ENCODE measurements at places on chromosomes 2 and 18.
A peak's percentile ranks its signal among the peaks of the same experiment; 100 is the strongest.

GRCh38 chr18:28846958-28847357, 670.0 kb upstream of the CDH2 start:
- DNase-seq, result no peak

DNA sequence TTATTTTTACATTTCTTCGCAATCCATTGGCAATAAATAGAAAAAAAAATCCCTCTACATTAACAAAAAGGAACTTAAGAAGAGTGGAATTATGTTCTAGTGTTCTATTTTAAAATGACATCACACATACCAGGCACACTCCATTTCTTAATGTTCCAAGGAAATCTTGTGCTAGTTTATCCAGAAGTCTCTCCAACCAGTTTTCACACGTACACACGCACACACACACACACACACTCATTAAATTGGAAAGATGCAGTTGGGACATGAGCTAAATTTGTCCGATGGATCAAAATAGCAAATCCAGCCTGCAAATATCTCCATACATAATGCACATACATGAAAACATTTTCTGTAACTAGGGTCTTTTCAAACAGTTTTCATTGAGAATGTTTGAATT, 78.3 kb downstream of the KCNJ3 start:
- DNase-seq, result no peak

- DNase-seq, result no peak
These were observed 49.1 kb downstream of the ADI1 start for GRCh38 chr2:3470166-3470651.

DNA sequence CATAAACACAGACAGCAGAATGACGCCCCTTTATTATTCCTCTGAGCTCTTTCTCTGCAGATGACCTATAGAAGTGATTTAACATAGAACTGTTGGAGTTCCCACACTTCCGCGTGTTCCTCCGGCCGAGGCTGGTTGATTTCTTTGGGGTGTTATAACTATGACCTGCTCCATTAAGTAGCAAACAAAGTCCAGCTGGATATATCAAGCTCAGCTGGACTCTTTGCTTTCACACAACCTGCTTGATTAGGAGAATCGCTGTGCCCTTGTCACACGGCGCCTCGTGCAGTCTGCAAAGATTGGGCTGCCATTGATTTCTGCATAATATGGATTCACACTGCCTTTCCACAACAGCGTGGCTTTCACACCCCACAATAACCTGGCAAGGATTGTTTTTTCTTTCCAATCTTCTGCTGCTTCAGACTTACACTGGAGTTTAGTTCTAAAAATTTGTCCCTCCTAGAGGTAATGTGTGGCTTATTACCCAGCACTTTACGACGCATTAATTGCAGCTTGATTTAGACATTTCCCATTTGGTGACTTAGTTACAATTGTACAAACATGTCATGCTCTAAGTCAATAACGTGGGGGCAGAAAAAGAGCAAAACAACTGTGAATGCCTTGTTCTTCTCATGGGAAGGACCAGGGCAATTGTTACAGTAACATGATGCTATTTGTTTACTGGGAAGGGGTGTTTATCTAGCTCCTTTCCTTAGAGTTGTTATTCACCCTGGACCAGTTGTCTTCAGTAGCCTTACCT, 485.7 kb downstream of the TXNL1 start:
- DNase-seq, result no peak

DNA sequence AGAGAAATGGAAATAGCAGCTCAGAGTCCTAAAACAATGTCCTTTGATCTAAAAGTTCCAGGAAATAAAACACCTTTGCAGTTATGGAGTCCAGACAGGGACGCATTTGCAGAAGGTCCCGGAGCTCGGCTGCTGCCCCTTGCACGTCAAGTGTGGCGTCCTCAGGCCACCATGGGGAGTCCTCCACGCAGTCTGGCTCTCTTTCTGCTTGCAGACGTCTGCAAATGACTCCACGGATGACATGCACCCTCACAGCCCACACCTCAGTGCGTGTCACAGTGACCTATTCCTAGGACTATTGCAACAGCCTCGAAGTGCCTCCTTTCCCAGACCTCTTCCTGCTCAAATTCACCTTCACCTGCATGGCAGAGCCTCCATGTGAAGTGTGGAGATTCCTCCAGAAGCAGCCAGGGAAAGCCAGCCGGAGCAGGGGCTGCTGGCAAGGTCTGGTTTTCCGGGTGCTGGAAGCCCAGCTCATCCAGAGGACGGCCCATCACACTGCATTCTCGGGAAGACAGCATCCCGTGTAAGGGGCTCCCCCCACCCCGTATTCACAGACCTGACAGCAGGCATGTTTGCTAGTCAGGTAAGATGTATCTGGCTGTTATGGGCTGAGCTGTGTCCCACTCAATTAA, 137.7 kb downstream of the ASB1 start:
- DNase-seq, result no peak

DNA sequence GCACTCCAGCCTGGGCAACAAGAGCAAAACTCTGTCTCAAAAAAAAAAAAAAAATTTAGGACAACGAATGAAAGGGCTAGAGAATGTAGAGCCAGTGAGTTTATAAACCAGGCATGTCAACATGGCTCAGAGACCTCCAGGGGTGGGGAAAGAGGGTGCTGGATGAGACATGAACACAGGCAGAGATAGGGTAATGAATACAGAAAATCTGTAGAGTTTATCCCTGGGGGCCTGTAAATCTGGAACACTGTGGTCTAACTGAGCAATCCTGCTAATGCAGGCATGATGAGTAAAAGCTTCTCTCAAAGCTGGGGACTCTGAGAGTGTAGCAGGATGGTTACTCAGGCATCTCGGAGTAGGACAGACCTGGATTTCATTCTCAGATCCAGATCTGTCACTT, 59.2 kb upstream of the IGFBP2 start:
- DNase-seq, result no peak

GRCh38 chr2:60844105-60844504, 37.3 kb upstream of the REL start:
- DNase-seq, result no peak

- no peak for DNase-seq
These were observed 608.3 kb downstream of the GALR1 start for GRCh38 chr18:77857678-77858655.

DNA sequence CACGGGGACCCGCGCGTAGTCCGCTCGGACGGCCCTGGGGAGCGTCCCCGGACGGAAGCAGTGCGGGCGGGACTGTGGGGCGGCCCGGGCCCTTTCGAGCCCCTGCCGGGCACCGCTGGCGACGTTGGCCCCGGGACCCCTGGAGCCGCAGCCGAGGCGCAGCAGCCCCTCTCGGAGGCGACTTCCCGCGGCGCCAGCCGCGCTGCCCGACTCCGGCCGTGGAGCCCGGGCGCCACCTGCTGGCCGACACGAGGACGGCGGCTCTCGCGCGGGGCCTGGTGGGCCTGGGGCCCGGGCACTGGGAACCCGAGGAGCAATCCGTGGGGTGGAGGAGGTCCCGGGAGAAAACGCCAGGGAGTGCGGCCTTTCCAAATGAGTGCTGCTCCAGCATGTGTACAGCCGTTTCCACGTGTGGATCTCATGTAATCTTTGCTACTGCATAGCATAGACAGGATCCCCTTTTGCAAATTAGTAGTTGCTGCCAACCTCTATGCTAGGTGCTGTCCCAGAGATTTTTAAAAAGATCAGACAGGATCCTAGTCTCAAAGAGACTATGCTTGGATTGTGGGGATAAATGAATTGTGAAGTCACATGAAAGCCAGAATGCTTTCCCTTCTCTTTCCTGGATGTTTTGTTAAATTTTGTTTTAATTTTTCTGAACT, 4.0 kb downstream of the ID2 start:
- peak; percentile 73 for DNase-seq

GRCh38 chr2:5459041-5459440, 233.1 kb upstream of the SOX11 start:
- DNase-seq, result no peak

GRCh38 chr2:219561179-219562048, 9.9 kb downstream of the OBSL1 start:
- DNase-seq, result no peak

- DNase-seq, result no peak
These were observed 1.1 kb downstream of the PRLH start for GRCh38 chr2:237567276-237568029.

- DNase-seq, result no peak
These were observed 56.1 kb downstream of the LTBP1 start for GRCh38 chr2:33002863-33003262.

GRCh38 chr18:8001711-8002301, 434.7 kb downstream of the PTPRM start:
- DNase-seq, result no peak

GRCh38 chr2:237693291-237693994, 66.1 kb downstream of the LRRFIP1 start:
- no peak for DNase-seq

DNA sequence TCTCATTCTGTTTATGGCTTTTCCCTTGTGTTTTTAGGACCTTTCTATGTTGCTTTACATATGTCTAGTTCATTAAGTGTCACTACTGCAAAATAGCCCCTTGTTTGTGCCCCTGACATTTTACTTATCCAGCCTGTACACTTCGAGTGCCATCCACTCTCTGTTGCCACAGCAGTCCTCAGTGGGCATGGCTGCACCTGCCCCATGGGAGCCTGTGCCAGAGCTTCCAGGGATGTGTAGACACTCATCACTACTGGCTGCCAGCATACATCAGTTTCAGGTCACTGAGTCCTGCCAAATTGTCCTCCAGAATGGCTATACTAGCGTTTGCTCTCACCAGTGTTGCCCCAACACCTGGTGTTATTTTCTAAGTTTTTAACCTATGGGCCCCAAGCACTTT, 80.4 kb downstream of the ARMC9 start:
- no peak for DNase-seq

DNA sequence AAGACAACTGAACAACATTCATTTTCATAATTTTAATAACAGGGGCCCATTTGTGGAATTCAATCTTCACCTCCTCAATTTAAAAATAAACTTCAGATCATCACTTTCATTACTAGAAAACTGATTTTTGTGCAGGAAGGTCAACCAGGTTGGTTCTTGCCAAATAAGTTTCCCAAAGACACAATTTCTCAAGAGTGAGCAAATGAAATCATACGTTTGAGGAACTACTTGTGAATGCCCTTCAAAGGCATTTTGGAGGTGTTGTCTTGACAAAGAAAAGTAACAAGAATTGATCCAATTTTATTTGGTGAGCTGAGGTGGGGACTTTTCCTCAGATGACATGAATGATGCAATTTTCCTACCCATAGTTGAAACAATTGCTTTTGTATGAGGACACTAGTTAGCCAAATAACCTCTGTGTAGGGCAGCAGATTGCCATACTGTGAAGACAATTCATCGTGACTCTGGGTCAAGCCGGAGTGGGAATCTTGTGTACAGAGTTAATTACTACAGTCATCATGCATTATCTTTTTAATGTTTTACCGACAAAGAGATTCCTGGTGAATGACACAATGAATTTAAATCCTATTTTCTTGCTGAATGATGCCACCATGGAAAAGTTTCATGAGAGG, 121.8 kb downstream of the TGFA start:
- DNase-seq, result no peak

DNA sequence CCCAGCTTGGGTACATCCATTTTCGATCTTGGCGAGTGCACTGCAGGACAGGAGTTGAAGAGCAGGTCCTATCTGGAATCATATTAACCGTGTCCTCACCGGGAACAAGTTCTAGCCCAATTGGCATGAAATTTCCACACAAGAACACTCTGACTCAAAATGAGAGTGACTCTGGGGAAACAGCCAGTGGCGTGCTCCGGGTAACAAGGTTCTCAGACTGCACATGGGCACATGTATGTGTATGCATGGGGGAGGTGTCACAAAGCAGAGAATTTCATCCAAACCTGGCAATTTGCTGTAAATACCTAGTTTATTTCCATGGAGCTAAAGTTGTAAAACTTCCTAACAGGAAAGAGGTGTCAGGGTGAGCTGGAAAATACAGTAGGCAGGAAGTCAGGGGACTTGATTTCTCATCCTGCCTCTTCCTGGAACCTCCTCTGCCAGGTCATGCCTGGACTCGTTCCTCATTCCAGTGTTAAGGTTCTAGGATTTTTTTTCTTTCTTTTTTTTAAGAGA, 1.7 kb downstream of the TUBB6 start:
- DNase-seq, result no peak

GRCh38 chr2:111975053-111975552, 76.7 kb downstream of the MERTK start:
- no peak for DNase-seq

DNA sequence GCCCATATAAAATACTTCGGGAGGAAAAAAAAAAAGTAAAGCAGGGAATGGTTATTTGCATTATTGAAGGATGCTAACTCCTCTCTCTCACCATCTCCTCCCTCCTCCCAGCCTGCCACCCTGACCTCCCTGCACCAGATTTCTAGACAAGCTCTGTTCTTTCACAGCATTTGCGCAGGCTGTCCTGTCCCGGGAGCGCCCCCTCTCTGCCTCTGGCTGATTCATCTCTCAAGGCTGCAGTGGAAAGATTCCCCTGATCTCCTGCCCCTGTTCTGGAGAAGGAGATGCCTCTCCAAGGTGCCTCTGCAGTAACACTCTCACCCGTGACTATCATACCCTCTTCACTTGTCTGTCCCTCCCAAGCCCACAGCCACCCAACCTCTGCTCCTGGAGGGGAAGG, 38.5 kb downstream of the COL4A4 start:
- DNase-seq, result no peak

GRCh38 chr2:64996871-64997307, 7.7 kb downstream of the SLC1A4 start:
- no peak for DNase-seq

GRCh38 chr18:26696308-26696707, 148.0 kb upstream of the KCTD1 start:
- DNase-seq, result no peak

- no peak for DNase-seq
These were observed 64.2 kb downstream of the WDR75 start for GRCh38 chr2:189505492-189505891.

DNA sequence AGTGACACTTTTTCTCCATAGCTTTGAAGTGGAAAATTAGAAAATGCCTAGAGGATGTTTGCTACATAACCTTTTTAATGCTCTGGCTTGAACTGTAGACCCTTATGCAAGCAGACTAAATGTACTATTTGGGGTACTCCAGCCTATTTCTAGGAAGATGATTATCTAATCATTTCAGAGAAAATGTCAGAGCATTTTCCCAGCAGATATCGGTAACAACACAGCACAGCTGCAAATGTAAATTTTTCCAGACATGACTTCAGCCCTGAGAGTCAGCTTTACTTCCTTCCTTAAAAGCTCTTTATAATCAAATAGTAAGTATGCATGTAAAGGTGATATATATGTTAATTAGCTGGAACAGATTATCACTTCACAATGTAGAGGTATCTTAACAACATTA, 1647.1 kb downstream of the SUCLG1 start:
- no peak for DNase-seq

- no peak for DNase-seq
These were observed 174.1 kb downstream of the ANKRD30B start for GRCh38 chr18:14922031-14922430.

- DNase-seq, result no peak
These were observed 46.3 kb downstream of the ARL4C start for GRCh38 chr2:234450431-234451124.
